Uterus (tissue), 4 donors: ENCODE measurements at places on chromosomes 11 and 22. TPM values are rescaled to one million over a fixed set of nuclear protein-coding genes. Genes with fewer than 3 reads are reported as not detected.
A peak's percentile ranks its signal among the peaks of the same experiment; 100 is the strongest.

OR2D2 gene
- 0.28 TPM for total RNA-seq

MS4A6A gene
- 35.8 TPM for total RNA-seq

- H3K4me1 ChIP-seq, result no peaks in the 10 kb centered on the region
- no peaks in the 10 kb centered on the region for H3K36me3 ChIP-seq
- no peak overlapping the region for H3K4me3 ChIP-seq
- no peak for DNase-seq
Measured at GRCh38 chr11:5940748-5941147, 1.3 kb upstream of the OR56A3 start.

GRCh38 chr11:19426011-19426755 is 185.4 kb upstream of the E2F8 start:
- no peaks in the 10 kb centered on the region for H3K36me3 ChIP-seq
- no peak for DNase-seq
- H3K27ac ChIP-seq, result no peak overlapping the region
- no peak overlapping the region for H3K4me3 ChIP-seq
- no peaks in the 10 kb centered on the region for H3K4me1 ChIP-seq

- H3K4me3 ChIP-seq, result no peak overlapping the region
- H3K27me3 ChIP-seq, result no peaks in the 10 kb centered on the region
- no peak overlapping the region for H3K27ac ChIP-seq
- no peaks in the 10 kb centered on the region for H3K4me1 ChIP-seq
- no peak for DNase-seq
- no peaks in the 10 kb centered on the region for H3K36me3 ChIP-seq
Measured at GRCh38 chr11:64253481-64253880, 2.2 kb downstream of the PLCB3 start.

DNA sequence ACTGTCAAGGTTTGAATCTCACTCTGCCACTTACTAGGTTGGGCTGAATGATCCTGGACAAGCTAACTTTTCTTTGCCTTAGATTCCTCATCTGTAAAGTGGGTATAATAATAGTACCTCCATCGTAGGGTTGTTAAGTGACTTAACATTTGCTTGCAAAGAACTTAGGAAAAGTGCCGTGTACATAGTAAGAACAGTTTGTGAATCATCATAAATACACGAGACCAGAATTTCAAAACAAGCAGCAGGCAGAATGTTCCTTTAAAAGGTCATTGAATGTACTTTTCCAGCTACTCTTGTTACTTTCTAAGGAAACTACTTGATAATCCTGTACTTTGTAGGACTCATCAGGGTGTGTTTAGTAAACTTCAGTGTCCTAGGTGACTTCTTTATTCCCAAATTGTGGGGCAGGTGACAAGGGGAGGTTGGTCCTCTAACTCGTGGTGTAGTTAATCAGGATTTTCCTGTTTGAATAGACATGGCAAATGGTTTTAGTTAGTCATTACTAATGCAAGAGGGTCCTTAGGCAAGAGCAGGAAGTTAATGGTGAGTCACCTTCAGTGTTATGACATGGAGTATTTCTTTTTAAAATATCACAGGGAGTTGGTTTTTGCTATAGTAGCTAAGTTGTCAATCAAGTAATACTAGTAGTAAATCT is 67.9 kb downstream of the YAP1 start:
- H3K36me3 ChIP-seq, result no peaks in the 10 kb centered on the region
- no peaks in the 10 kb centered on the region for H3K27me3 ChIP-seq
- no peak for DNase-seq
- H3K4me3 ChIP-seq, result no peak overlapping the region

MYOD1 gene
- not detected for total RNA-seq

GRCh38 chr11:2318123-2318522 is 16.3 kb downstream of the TSPAN32 start:
- no peak overlapping the region for H3K27ac ChIP-seq
- no peaks in the 10 kb centered on the region for H3K27me3 ChIP-seq
- H3K4me3 ChIP-seq, result no peak overlapping the region
- no peaks in the 10 kb centered on the region for H3K36me3 ChIP-seq

GRCh38 chr11:69771466-69771865 is 3.7 kb downstream of the FGF4 start:
- no peak overlapping the region for H3K27ac ChIP-seq
- H3K36me3 ChIP-seq, result no peaks in the 10 kb centered on the region
- no peaks in the 10 kb centered on the region for H3K27me3 ChIP-seq
- H3K4me3 ChIP-seq, result no peak overlapping the region
- no peak for DNase-seq

GRCh38 chr11:106969644-106970355 is 48.5 kb downstream of the GUCY1A2 start:
- DNase-seq, result no peak
- no peak overlapping the region for H3K27ac ChIP-seq
- no peak overlapping the region for H3K4me3 ChIP-seq
- H3K4me1 ChIP-seq, result peaks cover 10% of the 10 kb centered on the region
- H3K36me3 ChIP-seq, result no peaks in the 10 kb centered on the region
- no peaks in the 10 kb centered on the region for H3K27me3 ChIP-seq

- no peaks in the 10 kb centered on the region for H3K4me1 ChIP-seq
- no peak for DNase-seq
- no peaks in the 10 kb centered on the region for H3K27me3 ChIP-seq
- no peak overlapping the region for H3K27ac ChIP-seq
- H3K4me3 ChIP-seq, result no peak overlapping the region
- no peaks in the 10 kb centered on the region for H3K36me3 ChIP-seq
Measured at GRCh38 chr22:24025475-24025874, 14.4 kb downstream of the CABIN1 start.

DCHS1 gene
- 26.8 TPM for total RNA-seq

RAB38 gene
- total RNA-seq, result not detected

- no peak for DNase-seq
- H3K27me3 ChIP-seq, result no peaks in the 10 kb centered on the region
- H3K4me1 ChIP-seq, result no peaks in the 10 kb centered on the region
- no peak overlapping the region for H3K4me3 ChIP-seq
Measured at GRCh38 chr11:94586978-94587377, 19.8 kb downstream of the PIWIL4 start.

MFRP gene
- total RNA-seq, result not detected

DNA sequence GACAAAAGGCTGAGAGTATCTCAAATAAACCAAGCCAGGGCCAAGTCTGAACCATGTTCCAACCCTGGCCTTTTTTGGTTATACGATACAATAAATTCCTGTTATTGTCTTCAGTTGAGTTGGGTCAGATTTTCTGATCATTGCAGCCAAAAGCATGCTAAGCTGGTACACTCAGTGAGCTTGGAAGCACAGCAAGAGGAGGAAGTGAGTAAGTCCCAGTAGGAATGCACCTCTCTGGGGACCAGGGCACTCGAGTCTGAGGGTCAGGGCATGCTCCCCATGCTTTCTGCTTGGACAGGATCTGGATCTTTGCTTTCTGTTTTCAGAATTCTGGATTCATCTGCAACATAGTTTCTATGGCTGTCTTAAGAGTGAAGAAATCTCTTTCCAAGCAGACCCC is 73.1 kb downstream of the TMPRSS5 start:
- DNase-seq, result no peak
- no peaks in the 10 kb centered on the region for H3K36me3 ChIP-seq
- H3K27me3 ChIP-seq, result no peaks in the 10 kb centered on the region
- H3K4me1 ChIP-seq, result no peaks in the 10 kb centered on the region
- no peak overlapping the region for H3K27ac ChIP-seq

GRCh38 chr11:86187027-86187426 is 57.5 kb upstream of the EED start:
- H3K36me3 ChIP-seq, result no peaks in the 10 kb centered on the region
- H3K4me1 ChIP-seq, result no peaks in the 10 kb centered on the region
- no peak for DNase-seq
- no peaks in the 10 kb centered on the region for H3K27me3 ChIP-seq
- no peak overlapping the region for H3K4me3 ChIP-seq

GRCh38 chr11:122791836-122792235 is 46.5 kb upstream of the CRTAM start:
- H3K27ac ChIP-seq, result peak overlapping the region; percentile 55
- no peaks in the 10 kb centered on the region for H3K27me3 ChIP-seq
- no peaks in the 10 kb centered on the region for H3K4me1 ChIP-seq
- no peak overlapping the region for H3K4me3 ChIP-seq

- no peak overlapping the region for H3K27ac ChIP-seq
- no peaks in the 10 kb centered on the region for H3K4me1 ChIP-seq
- DNase-seq, result no peak
- no peak overlapping the region for H3K4me3 ChIP-seq
- H3K36me3 ChIP-seq, result no peaks in the 10 kb centered on the region
Measured at GRCh38 chr22:37363261-37363992, 63.9 kb downstream of the ELFN2 start.

DNA sequence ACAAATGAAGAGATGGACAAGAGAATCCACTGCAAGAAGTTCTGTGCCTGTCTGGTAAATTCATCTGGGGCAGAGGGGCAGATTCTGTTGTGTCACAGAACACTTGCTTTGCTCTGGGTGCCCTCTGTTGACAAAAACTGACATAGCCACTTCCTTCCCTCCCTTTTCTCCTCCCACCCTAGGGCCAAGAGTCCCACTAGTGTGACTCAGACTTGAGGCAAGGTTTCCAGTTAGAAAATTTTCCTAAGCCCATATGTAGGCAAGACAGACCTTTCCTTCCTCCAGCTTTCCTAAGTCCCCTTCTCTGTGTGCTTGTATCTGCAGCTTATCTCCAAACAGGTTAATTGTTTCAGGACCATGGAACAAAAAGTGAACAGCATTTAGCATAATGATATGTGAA is 106.8 kb downstream of the RBFOX2 start:
- peaks cover 7% of the 10 kb centered on the region for H3K4me1 ChIP-seq
- no peaks in the 10 kb centered on the region for H3K36me3 ChIP-seq

DNA sequence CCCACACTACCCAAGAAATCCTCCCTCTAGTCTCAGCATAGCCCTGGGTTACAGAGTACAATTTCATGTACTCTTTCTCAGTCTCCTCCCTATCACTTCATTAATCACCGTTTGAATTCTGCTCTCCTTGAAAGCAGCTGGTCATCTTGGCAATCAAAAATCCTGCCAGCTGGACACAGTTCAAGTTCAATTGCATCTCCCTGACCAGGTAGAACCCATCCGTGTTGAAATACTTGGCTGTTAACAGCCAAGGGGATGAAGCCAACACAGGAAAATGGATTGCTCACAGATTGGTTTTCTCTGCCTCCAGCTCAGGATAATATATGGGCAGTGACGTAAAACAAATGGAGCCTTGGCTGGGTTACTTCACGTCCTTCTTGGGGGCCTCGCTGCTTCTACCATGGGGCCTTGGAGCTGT is 55.1 kb upstream of the GRK3 start:
- no peaks in the 10 kb centered on the region for H3K27me3 ChIP-seq
- H3K27ac ChIP-seq, result peak overlapping the region; percentile 18
- DNase-seq, result peak; percentile 77
- no peaks in the 10 kb centered on the region for H3K4me1 ChIP-seq
- H3K4me3 ChIP-seq, result no peak overlapping the region

OR5T1 gene
- not detected for total RNA-seq

DNA sequence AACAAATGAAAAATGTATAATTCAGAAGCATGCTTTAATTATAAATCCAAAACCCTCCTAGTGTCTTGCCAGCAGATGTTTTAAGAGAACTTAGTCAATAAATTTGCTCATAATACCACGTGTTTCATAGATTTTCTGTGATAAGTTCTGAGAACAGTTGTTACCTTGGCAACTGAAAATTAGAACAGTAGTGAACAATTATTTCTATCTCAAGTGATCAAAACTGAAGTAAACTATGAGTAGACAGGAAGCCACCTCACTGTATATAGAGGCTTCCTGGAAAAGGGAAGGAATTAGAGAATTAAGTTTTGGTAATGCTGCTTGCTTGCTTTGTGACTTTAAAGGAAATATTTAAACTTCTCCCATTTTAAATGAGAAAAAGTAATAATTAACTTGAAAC is 266.0 kb upstream of the ANO3 start:
- H3K4me1 ChIP-seq, result no peaks in the 10 kb centered on the region
- H3K4me3 ChIP-seq, result no peak overlapping the region
- H3K27ac ChIP-seq, result no peak overlapping the region
- no peaks in the 10 kb centered on the region for H3K27me3 ChIP-seq

- H3K4me3 ChIP-seq, result no peak overlapping the region
- no peaks in the 10 kb centered on the region for H3K36me3 ChIP-seq
- H3K27ac ChIP-seq, result no peak overlapping the region
- no peaks in the 10 kb centered on the region for H3K4me1 ChIP-seq
- DNase-seq, result no peak
Measured at GRCh38 chr11:123228496-123229163, 33.6 kb upstream of the CLMP start.

PRODH gene
- total RNA-seq, result 1.0 TPM

DNA sequence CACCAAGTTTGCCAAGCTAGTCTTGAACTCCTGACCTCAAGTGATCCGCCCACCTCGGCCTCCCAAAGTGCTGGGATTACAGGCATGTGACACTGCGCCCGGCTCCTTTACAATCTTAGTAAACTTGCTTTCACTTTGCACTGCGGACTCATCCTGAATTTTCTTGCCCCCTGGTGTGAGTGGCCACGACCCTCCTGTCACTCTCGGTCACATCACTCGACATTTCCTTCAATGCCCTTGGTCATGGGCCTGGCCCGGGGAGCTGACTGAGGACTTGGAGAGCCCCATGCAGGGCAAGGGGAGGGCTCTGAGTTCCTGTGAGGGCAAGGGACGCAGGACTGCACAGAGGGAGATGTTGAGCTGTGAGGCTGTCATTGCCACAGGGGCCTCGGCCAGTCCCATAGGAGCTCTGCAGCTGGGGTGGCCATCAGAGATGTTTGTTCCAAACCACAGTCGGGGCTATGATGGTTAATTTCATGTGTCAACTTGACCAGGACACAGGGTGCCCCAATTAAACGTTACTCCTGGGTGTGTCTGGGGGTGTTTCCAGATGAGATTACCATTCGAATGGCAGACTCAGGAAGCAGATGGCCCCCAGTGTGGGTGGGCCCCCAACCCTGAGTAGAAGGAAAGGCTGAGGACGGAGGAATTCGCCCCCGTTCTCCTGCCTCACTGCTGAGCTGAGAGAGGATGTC is 21.2 kb downstream of the A4GALT start:
- DNase-seq, result no peak
- H3K27ac ChIP-seq, result peak overlapping the region; percentile 91
- H3K27me3 ChIP-seq, result no peaks in the 10 kb centered on the region
- H3K4me1 ChIP-seq, result peaks cover 21% of the 10 kb centered on the region
- H3K4me3 ChIP-seq, result no peak overlapping the region

DNA sequence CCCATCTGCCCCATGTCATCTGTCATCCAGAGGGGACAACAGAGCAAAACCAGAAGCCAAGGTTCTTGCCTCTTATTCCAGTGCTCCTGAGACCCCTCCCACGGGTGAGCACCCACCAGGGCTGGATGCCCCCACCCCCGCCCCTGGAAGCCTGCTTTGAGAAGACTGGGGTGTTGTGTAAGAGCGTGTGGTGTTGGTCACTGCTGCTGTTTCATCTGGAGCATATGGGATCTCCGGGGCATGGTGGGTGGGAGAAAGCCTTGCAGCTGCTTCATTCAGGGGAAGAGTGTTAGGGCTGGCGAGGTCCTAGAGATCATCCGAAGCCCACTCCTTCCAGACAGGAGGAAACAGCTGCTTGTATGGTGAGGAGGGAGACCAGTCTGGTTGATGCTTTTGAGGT is 54.1 kb downstream of the CHRDL2 start:
- H3K4me1 ChIP-seq, result peaks cover 26% of the 10 kb centered on the region
- H3K36me3 ChIP-seq, result no peaks in the 10 kb centered on the region

GRCh38 chr11:44139565-44140330 is 44.3 kb downstream of the EXT2 start:
- H3K27ac ChIP-seq, result peak overlapping the region; percentile 39
- peaks cover 5% of the 10 kb centered on the region for H3K4me1 ChIP-seq
- no peak overlapping the region for H3K4me3 ChIP-seq
- H3K36me3 ChIP-seq, result no peaks in the 10 kb centered on the region
- no peak for DNase-seq
